Thoracic aorta (tissue), 2 donors: ENCODE measurements at places on chromosomes 2 and 18. TPM values are rescaled to one million over a fixed set of nuclear protein-coding genes. Genes with fewer than 3 reads are reported as not detected.

The RAB12 gene
- 55.0 TPM for total RNA-seq

- peak overlapping the region; percentile 28 for H3K27ac ChIP-seq
- no peaks in the 10 kb centered on the region for H3K36me3 ChIP-seq
- no peak overlapping the region for H3K4me3 ChIP-seq
- H3K27me3 ChIP-seq: no peaks in the 10 kb centered on the region
- H3K4me1 ChIP-seq: peaks cover 9% of the 10 kb centered on the region
Observed at GRCh38 chr2:86232373-86232784, 33.1 kb downstream of the MRPL35 start.

DNA sequence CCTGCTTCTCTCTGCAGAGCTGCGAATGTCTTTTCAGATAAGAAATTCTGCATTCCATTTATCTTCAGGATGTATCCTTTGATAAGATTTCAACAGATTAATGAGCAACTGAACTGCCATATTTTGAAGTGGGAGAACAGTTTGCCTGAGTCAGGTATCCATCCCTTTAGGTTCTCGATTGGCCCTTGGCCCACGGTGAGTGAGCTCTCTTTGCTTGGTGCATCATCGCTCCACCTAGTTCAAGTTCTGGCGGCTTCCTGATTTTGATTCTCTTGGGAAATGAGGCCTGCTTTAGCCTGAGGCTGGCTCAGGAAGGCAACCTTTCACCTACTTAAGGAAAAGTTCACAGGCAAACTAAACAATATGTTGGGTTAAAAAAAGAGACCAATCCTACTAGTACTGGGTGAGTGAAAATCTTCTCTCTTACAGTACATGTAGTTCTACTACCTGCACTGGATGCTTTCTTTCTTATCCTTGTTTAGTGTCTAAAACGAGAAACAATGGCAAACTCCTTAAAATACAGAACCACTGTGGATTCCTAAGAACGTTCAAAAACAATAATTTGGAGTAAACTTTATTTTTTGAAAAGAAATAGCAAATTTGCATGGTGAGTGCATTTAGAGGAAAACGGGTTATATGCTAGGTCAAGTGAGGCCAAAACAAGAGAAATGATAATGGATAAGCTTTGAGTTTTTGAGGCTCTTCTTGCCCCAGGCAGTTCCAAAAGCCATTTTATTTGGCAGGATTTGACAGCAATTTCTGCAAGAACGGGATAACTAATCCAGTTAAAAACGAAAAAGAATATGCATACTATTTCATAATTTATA is 837 bp upstream of the ACSL3 start:
- no peaks in the 10 kb centered on the region for H3K27me3 ChIP-seq
- no peaks in the 10 kb centered on the region for H3K36me3 ChIP-seq
- peaks cover 37% of the 10 kb centered on the region for H3K4me1 ChIP-seq
- H3K27ac ChIP-seq: peak overlapping the region; percentile 95
- DNase-seq: peak; percentile 37
- peak overlapping the region; percentile 93 for H3K4me3 ChIP-seq

The RPRD1A gene
- total RNA-seq: 64.9 TPM

GRCh38 chr2:146244131-146244530 is 1600.7 kb upstream of the ACVR2A start:
- H3K27ac ChIP-seq: no peak overlapping the region
- H3K27me3 ChIP-seq: no peaks in the 10 kb centered on the region
- no peak overlapping the region for H3K4me3 ChIP-seq

- no peak for DNase-seq
- peaks cover 31% of the 10 kb centered on the region for H3K4me1 ChIP-seq
- no peaks in the 10 kb centered on the region for H3K36me3 ChIP-seq
Observed at GRCh38 chr2:1837022-1837421, 92.7 kb upstream of the PXDN start.

- H3K27ac ChIP-seq: no peak overlapping the region
- H3K36me3 ChIP-seq: no peaks in the 10 kb centered on the region
- no peaks in the 10 kb centered on the region for H3K4me1 ChIP-seq
Observed at GRCh38 chr2:212721026-212721451, 182.4 kb upstream of the ERBB4 start.

The MTCL1 gene
- total RNA-seq: 23.3 TPM

DNA sequence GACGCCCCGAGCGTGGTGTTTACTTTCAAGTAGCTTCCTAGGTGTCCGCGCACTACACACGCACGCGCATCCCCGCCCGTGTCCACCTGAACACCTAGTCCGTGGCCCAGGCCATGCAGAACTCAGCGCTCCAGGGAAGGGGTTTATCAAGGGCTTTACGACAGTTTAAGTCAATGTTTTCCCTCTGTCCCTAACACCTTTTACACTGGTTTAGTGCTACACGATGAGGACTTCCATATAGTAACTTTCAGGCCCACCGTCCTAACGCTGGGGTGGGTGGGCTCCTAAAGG is 1.4 kb upstream of the BCL2 start:
- H3K27me3 ChIP-seq: no peaks in the 10 kb centered on the region
- peak overlapping the region; percentile 92 for H3K4me3 ChIP-seq
- H3K36me3 ChIP-seq: no peaks in the 10 kb centered on the region
- DNase-seq: no peak
- H3K27ac ChIP-seq: peak overlapping the region; percentile 79
- H3K4me1 ChIP-seq: peaks cover 8% of the 10 kb centered on the region

The RBKS gene
- total RNA-seq: 5.0 TPM

DNA sequence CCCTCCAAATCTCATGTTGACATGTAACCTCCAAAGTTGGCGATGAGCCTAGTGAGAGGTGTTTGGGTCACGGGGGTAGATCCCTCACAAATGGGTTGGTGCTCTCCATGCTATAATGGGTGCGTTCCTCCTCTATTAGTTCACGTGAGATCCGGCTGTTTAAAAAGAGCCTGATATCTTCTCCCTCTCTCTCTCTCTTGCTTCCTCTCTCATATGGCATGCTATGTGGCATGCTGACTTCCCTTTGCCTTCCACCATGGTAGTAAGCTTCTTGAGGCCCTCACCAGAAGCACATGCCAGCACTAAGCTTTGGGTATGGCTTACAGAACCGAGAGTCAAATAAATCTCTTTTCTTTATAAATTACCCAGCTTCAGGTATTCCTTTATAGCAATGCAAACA is 39.2 kb downstream of the C2orf76 start:
- no peak for DNase-seq
- H3K27me3 ChIP-seq: no peaks in the 10 kb centered on the region
- no peaks in the 10 kb centered on the region for H3K36me3 ChIP-seq
- no peak overlapping the region for H3K4me3 ChIP-seq
- H3K4me1 ChIP-seq: no peaks in the 10 kb centered on the region

DNA sequence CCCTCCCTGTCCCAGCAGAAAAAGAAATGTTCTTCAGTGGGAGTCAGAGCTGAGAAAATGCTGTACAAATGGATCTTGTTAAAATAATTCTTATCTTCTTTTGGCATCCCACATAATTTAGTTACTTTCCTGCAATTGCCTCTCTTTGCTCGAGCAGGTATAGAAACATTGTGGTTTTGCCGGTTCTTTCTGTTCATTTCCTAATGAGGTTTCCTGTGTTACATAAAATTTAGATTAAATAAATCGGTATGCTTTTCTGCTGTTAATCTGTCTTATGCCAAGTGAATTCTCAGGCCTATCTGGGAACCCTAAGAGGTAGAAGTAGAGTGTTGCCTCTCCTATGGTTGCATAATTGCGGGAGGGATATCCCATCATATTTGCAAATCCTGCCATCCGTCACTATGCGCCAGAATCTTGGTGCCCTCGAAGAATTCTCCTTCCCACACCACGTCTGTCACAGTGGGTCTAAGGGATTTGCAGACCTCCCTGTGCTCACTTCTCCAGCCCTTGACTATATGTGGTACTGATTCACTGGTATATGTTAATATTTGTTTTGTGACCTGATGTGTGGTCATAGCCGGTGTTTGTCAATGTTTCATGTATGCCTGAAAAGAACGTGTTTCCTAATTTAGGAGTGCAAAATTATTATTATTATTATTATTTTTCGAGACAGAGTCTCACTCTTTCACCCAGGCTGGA is 12.2 kb upstream of the HDAC4 start:
- no peaks in the 10 kb centered on the region for H3K36me3 ChIP-seq
- H3K4me3 ChIP-seq: no peak overlapping the region
- H3K4me1 ChIP-seq: no peaks in the 10 kb centered on the region
- H3K27ac ChIP-seq: no peak overlapping the region
- H3K27me3 ChIP-seq: no peaks in the 10 kb centered on the region

DNA sequence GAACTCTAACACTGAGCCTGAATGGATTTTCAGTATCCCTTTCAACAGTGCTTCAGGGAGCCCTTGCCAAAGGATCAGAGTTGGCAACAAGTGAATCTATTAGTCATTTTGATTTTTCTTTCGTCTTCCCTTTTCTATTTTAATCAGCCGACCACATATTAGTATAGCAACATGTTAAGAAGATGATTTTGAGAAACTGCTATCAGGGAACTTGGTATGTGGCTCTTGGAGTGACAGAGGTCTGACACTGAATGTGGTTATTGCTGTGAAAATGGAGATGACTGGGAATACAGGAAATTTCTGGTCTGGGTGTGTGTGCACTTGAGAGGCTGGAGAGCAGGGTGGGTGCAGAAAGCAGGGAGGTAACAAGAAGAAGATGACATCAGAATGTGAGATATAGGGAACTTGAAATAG is 28.7 kb upstream of the IL1RL1 start:
- no peak for DNase-seq
- H3K27me3 ChIP-seq: no peaks in the 10 kb centered on the region
- no peaks in the 10 kb centered on the region for H3K4me1 ChIP-seq
- no peaks in the 10 kb centered on the region for H3K36me3 ChIP-seq
